ENCODE measurements at places on chromosomes 7 and 10. TPM values are rescaled to one million over a fixed set of nuclear protein-coding genes. Genes with fewer than 3 reads are reported as not detected.

Gene GPR37
- not detected for polyA plus RNA-seq

Gene STOX1
- 0.21 TPM for polyA plus RNA-seq

Gene HOXA2
- polyA plus RNA-seq = not detected

Gene ALOX5
- not detected for polyA plus RNA-seq

Gene BLNK
- not detected for polyA plus RNA-seq

Gene MKX
- polyA plus RNA-seq = not detected

Gene GDF10
- polyA plus RNA-seq = not detected

Gene COL13A1
- 21.0 TPM for polyA plus RNA-seq

Gene NUTM2B
- 0.25 TPM for polyA plus RNA-seq

Gene AUTS2
- 7.8 TPM for polyA plus RNA-seq

Gene ADARB2
- not detected for polyA plus RNA-seq

Gene ZNF239
- polyA plus RNA-seq = 18.9 TPM

Gene KLLN
- polyA plus RNA-seq = 1.2 TPM

Gene FAS
- 31.5 TPM for polyA plus RNA-seq

Gene DPYSL4
- polyA plus RNA-seq = 21.8 TPM

Gene SMARCD3
- polyA plus RNA-seq = 60.5 TPM

Data from SK-N-SH (cell line).